ENCODE measurements at places on chromosomes 7 and 10.
A peak's percentile ranks its signal among the peaks of the same experiment; 100 is the strongest.

DNA sequence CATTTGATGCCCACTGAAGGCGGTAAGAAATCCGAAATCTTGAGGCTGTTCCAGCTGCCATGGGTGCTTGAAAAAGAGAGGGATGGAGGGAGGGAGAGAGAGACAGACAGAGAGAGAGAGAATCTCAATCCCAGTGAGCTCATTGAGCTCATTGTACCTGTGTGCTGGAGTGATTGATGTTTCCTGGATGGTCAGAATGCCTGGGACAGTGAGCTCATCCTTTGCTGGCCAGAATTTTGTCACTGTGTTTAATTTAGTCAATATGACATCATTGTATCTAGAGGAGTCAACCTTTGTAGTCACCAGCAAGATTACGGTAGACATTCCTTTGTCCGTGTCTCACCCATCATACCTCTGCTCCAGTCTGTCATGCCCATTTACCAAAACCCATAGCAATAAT lies 625.4 kb upstream of the POM121L12 start:
- no peak for DNase-seq

DNA sequence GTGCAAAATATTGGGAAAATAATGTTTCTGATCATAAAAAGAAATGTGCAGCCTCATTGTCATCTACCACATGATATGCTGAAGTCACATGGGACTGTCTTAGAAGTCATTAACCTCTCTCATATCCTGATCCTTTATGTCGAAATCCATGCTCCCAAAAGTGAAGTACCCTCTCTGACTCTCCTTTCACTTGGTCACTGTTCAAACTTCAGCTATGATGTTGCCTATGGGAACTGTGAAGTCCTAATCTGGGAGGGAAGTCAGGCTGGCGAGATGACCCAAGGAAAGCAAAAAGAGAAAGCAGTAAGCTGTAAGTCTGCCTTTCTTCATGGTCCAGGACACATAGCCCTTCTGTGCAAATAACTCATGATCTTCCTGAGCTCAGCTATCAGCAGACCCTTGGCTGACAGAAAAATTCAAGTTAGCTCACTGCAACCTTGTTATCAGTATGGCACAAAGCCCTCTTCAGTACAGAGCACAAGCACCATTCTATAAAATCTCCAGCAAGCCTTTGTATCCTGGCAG lies 29.5 kb downstream of the WASL start:
- no peak for DNase-seq

DNA sequence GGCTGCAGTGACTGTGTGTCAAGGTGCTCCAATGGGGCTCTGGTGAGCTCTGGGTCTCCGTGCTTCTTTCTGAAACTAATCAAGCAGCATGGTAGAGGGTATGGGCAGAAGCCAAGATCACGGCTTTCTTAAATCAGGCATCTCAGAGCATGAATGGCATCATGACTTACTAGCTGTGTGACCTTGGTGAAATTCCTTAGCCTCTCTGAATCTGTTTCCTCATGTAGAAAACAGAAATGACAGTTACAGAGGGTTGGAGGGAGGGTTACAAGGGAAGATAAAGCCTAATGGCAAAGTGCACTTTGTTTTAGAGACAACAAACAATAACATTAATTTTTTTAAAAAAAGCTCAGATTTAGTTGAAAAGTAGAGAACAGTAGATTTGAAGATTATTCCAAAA lies 34.9 kb downstream of the FRMPD2 start:
- no peak for DNase-seq

DNA sequence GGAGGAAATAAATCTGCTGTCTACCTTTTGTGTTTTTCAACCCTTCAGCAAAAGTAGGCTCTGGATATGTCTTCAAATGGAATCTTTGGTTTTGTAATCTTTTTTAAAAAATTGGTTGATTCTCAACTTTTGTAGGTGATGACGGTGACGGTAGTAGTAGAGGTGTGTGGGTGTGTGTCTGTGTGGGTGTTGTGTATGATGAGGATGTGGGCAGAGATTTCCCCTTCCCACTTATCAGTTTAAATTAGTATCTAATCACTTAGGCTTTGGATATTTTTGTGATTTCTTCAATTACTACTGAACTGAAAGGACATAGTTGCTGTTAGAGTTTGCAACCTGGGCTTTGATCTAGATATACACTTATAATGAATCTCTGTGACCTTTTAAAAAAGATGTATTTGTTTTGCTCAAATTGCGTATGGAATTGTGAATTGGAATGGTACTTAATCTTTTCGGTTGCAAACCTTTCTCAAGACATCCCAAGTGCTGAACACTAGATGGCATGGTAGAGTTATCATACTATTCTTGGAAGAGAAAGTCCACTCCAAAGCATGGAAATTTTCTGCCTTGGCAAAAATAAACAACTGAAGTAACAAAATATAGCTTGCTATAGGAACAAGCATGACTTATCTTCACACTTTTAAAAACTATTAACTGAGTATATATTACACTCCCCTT lies 51.9 kb upstream of the A1CF start:
- DNase-seq, result no peak

GRCh38 chr10:100524638-100525037 lies 5.0 kb upstream of the SEC31B start:
- DNase-seq, result no peak

DNA sequence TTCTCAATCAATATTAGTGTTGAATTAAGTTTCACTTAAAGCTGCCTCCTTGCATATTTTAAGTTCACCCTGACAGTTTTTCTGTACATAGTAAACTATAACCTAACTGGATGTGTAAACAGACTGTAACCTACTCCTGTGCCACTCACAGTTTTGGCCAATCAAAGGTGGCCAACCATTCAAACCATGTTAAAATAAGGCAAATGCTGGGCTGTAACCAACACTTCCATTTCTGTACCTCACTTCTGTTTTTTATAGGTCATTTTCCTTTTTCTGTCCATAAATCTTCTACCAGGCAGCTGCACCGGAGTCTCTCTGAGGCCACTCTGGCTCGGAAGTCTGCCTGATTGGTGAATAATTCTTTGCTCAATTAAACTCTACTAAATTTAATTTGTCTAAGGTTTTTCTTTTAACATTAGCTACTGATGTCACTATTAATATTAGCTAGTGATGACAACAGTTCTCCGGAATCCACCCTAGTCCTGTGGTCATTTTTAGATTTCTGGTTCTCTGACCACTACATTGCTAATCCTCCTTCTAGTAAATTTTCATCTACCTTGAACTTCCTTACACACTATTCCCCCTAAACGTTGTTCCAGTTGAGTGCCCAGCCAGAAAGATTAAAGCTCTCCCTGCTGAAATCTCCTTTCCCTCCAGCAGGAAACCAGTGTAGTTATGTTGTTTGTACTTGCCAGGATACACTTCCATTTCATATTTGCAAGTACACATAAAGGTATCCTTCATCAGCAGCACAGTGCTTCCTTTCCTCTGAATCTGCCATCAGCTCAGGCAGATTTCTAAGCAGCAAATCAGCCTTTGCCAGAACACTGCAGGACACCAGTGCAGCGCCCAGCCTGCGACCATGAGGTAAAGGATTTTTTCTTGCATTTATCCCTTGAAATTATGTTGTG lies 18.6 kb upstream of the IFIT2 start:
- no peak for DNase-seq

GRCh38 chr7:20647036-20647435 lies 31.6 kb downstream of the ABCB5 start:
- DNase-seq, result no peak

DNA sequence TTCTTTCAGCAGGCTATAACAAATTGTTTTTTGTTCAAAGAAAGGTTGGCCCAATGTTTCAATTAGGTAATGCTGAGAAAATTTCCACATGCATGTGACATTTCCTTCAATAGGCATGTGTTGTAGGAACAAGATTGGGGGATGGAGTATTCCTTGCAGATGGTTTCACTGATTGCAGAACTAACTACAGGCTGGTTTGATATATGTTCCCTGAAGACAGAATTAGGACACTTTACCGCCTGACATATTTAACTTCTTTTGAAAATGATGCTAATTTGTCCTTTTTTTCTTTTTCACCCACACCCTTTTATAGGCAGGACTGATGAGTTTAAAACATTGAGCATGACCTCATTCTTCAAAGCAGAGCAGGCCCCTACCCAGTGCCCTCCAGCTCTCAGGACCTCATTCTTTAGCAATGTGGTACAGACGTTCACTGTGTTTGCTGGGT lies 163.3 kb downstream of the CPED1 start:
- DNase-seq, result no peak

GRCh38 chr7:32501522-32501921 lies 6.2 kb downstream of the AVL9 start:
- no peak for DNase-seq

GRCh38 chr10:26219676-26220075 lies 3.1 kb downstream of the GAD2 start:
- no peak for DNase-seq

GRCh38 chr10:70673929-70674559 lies 1.7 kb downstream of the ADAMTS14 start:
- no peak for DNase-seq

- no peak for DNase-seq
Measured at GRCh38 chr7:81399471-81399870, 370.4 kb downstream of the HGF start.

- no peak for DNase-seq
Measured at GRCh38 chr10:98244586-98244985, 23.4 kb downstream of the LOXL4 start.

- DNase-seq, result no peak
Measured at GRCh38 chr10:13787015-13787421, 200.3 kb downstream of the PRPF18 start.

DNA sequence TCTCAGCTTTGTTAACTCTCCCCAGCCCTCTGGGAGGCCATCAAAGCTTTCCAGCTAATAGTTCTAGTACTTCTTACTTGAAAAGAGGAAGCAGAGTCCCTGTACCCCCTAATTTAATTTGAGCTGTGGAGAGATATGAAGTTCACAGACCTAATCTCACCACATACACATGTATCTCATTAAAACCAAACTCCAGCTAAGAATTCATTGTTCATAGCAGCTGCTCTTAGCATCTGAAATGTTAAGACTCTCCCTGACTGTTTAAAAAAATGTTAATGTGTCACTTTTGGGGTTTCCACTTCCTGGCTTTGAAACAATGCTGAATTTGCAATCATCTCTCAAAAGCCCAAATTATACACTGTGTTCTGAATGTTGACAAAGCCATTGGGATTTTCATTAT lies 16.2 kb upstream of the MRC1 start:
- DNase-seq, result no peak

DNA sequence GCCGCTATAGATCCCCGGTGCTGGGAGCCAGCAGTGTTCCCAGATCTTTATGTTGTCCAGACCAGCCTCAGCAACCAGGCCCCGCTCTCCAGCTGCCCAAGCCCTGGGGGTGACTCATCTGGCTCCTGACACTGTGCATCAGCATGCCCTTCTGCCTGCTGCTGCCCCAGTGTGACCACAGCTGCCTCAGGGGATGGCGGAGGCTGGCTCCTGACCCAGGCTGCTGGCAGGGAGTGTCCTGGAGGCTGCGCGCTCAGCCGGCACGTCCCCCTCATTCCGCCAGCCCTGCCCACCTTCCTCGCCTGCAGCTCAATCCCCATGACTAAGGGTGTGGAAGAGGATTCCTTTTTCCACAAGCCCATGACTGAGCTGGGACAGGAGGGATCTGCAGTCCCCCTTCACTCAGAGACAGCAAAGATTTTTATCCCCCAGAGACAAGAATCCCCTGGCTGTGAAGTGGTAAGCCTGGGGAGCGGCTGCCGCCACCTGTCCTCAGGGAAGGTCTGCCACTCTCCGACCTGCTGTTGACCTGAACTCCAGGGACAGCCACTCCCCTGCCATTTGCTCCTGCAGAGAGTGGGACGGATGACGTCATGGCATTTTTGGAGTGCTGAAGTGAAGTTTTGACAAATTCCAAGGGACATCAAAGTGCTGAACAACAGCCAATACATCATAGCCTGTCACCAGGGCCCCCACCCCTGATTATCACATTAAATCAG lies 182.8 kb upstream of the BMPER start:
- peak; percentile 97 for DNase-seq

- DNase-seq, result no peak
Measured at GRCh38 chr10:52252307-52252706, 61.8 kb upstream of the DKK1 start.

DNA sequence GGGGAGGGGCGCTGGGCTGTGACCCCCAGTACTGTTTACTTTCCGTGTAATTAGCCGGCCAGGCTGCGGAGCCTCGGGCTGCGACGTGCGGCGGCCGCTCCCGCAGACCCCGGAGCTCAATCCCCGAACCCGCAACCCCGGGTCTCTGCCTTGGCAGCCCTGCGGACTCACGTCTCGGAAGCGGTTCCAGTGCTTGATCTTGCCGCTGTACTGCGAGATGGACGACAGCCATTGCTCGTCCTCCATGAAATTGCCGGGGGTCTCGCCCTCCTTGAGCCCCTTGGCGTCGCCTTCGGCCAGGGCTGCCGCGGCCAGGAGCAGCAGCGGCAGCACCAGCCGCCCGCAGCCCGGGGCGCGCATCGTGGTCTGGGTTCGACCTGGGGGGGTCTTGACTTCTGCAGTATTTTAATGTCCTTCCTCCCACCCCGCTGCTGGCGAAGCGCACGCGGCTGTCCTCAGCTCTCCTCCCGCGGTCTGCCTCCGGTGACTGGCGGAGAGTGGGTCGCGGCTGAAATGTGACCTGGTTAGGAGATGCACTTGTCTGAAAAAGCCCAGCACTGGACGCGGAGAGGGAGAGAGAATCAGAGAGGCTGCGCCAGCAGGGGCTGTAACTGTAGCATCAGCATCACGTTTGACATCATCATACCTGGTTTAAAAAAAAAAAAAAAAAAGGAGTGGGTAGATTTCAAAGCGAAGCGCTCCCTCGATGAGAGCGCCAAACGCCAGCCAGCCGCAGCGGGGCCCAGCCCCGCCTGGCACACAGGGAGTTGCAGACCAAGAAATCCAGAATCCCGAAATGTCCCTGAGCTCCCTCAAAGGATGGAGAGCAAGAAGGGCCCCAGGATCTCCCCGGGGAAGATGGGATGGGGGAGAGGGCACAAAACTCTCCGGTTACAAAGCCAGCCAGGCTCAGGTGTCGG lies at the start of gene SPOCK2:
Gene SPOCK2 (minus strand): TSS at position 583 of the 920 bp plus-strand sequence. CDS start 223 bp downstream, at position 360.
- DNase-seq, result no peak

DNA sequence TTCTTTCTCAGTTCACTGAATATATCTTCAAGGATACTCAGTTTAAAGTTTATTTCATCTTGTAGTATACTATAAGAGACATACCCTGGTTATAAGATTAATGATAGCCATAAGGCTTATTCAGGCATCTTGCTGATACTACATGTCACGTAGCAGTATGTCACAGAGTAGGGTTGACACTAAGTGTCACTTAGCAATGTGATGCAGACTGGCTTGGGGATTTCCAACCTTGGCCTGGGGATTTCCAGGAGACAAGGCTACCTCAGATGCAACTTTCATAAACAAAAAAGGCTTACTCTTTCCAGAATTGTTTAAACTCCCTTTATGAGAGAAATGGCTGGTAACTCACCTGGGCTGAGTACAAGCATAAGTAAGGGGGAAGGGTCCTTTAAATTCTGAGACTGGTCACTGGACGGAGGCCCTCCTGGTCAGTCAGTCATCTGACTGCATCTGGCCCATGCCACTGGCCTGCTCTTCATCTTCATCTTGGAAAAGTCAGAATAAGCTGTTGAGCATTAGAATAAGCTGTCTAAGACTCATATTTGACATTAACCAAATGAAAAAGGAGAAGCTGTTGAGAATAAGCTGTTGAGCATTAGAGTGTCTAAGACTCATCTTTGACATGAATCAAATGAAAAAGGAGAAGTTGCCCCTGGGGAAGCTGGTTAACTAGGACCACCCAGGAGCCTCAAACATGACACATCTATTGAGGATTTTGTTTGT lies 9.5 kb downstream of the SLC13A1 start:
- no peak for DNase-seq

All from T1000 (cell line).